ENCODE measurements at places on chromosomes 12 and 14.

GRCh38 chr14:85714069-85714468 lies 184.1 kb downstream of the FLRT2 start:
- DNase-seq: no peak

- DNase-seq: no peak
Observed at GRCh38 chr12:55698965-55699364, 8.7 kb downstream of the ITGA7 start.

GRCh38 chr12:112489456-112489855 lies 70.7 kb downstream of the PTPN11 start:
- DNase-seq: no peak

DNA sequence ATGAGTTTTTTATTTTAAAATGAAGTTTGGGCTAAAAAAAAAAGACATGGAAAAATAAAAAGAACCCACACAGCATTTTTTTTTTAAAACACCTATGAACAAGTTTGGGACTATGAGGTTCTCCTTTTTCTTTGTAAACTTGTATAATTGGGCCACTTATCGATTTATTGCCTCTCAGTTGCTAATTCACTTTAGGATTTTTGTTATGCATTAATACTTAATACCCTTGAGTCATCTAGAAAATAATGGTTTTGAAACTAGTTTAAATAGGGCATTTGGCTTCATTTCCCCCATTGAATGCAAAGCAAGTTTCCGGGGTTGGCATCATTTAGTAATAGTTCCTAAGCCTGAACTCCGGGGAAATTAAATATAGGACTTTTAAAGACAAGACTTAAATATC lies 312.8 kb upstream of the RGS6 start:
- DNase-seq: no peak

GRCh38 chr12:54891717-54892478 lies 37.6 kb downstream of the MUCL1 start:
- DNase-seq: no peak

DNA sequence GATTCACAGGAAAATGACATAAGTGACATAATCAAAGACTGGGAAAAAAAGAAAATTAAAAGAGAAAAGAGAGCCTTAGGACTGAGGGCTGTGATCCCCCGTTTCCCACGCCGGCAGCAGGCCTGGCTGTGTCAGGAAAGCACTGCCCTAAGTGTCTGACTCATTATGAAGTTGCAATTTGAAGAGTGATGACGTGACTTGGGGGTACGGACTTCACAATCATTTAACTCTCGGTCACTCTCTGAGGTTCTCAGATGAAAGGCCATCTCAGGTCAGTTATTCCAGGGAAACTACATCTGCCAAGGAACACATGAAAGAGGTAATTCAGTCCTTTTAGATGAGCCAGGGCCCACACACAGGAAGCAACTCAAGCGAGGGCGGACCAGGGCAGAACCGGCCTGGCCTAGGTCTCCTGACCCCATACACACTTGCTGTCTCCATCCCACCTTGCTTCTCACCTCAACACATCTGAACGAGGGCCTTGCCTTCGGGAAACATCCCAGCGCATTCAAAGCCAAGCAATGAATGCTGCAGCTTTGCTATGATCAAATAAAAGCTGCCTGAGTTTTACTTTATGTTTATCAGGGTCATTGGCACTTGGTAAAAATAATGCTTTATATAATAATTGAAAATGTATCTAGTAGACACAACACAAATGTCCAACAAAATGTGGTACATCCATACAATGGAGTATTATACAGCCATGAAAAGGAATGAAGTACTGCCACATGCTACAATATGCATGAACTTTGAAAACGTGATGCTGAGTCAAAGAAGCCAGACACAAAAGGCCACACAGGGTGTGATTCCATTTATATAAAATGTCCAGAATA lies 2.7 kb downstream of the SSH1 start:
- DNase-seq: peak; percentile 97

Data from CD14-positive monocyte (primary cell).